ENCODE measurements at places on chromosomes 3 and 15. TPM values are rescaled to one million over a fixed set of nuclear protein-coding genes. Genes with fewer than 3 reads are reported as not detected.

The BUB1B gene
- total RNA-seq, result 1.3 TPM

The LSMEM2 gene
- total RNA-seq, result 6.6 TPM

The PAQR9 gene
- 9.5 TPM for total RNA-seq

The COL8A1 gene
- 19.4 TPM for total RNA-seq

The NAA80 gene
- total RNA-seq, result 5.8 TPM

The DNAH1 gene
- total RNA-seq, result 3.3 TPM

The PPP1R14D gene
- not detected for total RNA-seq

The U2SURP gene
- total RNA-seq, result 46.8 TPM

The GFM1 gene
- total RNA-seq, result 50.9 TPM

The SLC24A5 gene
- total RNA-seq, result not detected

The ISLR2 gene
- total RNA-seq, result 1.9 TPM

The ULK4 gene
- 12.7 TPM for total RNA-seq

DNA sequence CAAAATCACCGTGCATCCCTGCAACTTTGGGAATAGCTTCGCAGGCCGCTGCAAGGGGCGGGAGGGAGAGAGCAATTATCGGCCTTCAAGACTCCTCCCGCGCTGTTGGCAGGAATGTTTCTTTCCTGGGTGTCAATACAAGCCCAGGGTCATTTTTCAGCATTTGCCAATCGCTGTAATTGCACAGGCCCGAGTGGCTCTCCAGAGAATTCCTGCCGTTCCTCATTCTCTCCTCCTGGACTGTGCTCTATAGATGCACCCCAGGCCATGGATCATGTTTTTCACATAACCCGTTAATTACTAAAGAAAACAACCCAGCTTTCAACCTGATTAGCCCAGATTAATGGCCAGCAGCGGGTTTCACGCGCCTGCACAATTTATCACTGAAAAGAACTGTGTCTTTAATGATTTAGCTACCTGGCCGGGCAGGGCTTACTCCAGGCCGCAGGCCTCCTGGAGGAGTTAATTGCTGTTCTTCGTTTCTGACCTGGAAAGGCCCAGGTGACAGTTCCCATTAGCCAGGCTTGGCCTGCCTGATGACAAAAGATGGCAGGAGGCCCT is 144.3 kb downstream of the OPA1 start:
- no peak for DNase-seq

GRCh38 chr3:181292984-181293383 is 303.4 kb upstream of the DNAJC19 start:
- no peak for DNase-seq

- peak; percentile 32 for DNase-seq
These were observed 23.1 kb downstream of the B3GALNT1 start for GRCh38 chr3:161082063-161082462.

DNA sequence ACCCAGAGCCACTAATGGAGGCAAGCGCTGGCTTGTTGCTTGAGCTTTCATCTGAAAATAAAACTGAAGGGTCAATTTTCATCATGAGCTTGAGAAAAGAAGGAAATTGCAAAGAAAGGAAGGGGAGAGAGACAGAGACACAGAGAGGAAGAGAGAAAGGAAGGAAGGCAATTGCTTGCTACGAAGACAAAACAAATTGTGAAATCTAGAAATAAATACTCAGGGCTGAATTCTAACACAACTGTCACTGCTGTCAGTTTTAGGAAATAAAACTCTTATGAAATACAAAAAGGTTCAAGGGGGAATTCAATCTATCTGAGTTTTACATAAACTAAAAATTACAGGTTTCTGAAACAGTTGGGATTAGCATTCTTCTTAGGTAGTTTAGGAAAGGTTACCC is 36.7 kb downstream of the FOXP1 start:
- no peak for DNase-seq

GRCh38 chr3:46852334-46852720 is 10.9 kb downstream of the MYL3 start:
- DNase-seq, result no peak

- no peak for DNase-seq
These were observed 109.5 kb upstream of the KCNAB1 start for GRCh38 chr3:156010829-156011228.

DNA sequence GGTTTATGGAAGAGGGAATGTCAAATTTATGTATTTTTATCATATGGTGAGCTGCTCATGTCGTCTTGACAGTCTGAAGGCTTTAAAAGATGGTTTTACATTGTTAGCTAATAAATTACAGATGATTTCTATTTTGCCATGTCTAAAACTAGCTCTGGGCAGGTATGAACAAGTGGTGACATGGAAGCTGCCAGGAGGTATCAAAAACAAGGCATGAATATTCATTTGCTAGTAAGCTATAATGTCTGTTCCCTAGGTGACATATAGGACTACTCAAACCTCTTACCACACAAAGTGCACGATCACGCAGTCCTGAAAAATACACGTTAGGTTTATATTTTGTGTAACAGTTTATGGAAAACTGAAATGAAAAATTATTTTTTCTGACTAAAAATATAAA is 34.8 kb downstream of the ST3GAL6 start:
- DNase-seq, result no peak

- DNase-seq, result peak; percentile 77
These were observed 587 bp downstream of the PIGX start for GRCh38 chr3:196712514-196713413.

DNA sequence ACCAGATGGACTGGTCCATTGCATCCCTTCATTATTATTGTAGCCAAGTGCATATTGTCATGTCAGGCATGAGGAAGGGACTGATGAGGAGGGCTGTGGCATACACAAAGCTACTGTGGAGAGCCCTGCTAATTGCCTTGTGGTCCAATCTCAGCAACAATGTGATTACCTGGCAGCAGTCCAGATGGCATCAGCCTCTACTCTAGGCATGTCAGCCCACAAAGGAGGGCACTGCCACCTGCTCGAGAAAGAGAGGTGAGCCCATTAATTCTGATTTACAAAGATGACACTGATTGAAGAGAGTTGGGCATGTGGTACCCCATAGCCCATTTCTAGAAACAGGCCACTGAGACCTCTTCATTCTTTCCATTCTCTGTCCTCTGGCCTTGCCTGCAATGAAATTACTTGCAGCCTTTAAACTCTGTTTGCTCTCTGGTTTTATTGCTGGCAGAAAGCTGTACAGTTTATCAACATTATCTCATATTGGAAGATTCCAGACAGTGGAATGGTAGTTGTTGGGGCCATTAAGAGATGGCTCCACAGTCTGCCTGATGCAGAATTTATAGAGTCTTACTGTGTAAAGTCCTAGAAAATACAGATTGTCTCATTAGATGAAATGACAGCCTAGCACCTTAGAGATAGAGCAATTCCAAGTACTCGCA is 307.7 kb downstream of the ARPP21 start:
- DNase-seq, result no peak

GRCh38 chr3:112376241-112376911 is 43.4 kb downstream of the CD200 start:
- DNase-seq, result no peak

GRCh38 chr15:69613988-69614387 is 161.4 kb downstream of the RPLP1 start:
- DNase-seq, result no peak

DNA sequence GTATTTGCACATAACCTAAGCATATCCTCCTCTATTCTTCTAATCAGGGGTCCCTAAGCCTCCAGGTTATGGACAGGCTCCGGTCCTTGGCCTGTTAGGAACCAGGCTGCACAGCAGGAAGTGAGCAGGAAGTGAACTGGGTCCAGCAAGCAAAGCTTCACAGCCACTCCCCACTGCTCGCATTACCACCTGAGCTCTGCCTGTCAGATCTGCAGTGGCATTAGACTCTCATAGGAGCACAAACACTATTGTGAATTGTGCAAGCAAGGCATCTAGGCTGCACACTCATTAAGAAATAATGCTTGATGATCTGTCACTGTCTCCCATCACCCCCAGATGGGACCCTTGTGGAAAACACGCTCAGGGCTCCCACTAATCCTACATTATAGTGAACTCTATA is 9.8 kb downstream of the MSL2 start:
- DNase-seq, result no peak

GRCh38 chr3:143352850-143353550 is 233.4 kb downstream of the CHST2 start:
- DNase-seq, result no peak

GRCh38 chr15:59524331-59524731 is 86.3 kb downstream of the FAM81A start:
- no peak for DNase-seq

GRCh38 chr3:152105446-152105845 is 163.3 kb upstream of the MBNL1 start:
- no peak for DNase-seq

GRCh38 chr15:63405159-63405558 is 23.5 kb upstream of the CA12 start:
- DNase-seq, result no peak

GRCh38 chr15:42118650-42119445 is 24.5 kb upstream of the PLA2G4D start:
- no peak for DNase-seq

DNA sequence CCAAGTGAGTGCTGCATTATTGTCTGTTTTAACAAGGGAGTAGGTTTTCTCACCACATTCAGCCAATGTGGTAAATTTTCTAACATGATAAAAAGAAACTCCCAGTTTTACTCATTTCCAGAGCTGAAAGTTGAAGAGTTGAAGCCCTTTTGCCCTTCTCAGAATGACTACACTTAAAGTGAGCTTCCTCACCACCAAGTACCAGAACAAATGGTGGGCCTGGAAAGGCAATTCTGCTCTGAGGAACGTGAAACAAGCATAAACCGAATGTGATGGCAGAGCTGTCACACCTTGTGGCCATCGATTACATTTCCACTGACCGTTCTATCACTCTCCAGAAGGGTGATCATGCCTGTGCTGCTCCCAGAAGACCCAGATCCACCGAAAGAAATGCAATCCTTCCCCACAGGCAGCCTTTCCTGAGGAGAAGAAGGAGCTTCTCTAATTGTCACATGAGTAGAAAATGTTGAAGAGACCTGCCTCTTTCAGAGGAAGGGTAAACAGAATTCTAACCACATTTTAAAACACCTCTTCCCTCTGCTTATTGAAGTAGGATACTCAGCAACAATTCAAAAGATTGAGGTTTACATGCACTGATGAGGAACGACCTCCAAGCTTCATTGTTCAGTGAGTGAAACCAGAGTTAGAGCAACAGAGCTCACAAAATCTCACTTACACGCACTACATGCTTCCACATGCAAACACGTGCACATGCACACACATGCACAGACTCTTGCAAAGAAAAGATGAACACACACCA is 21.4 kb upstream of the CCR9 start:
- no peak for DNase-seq

DNA sequence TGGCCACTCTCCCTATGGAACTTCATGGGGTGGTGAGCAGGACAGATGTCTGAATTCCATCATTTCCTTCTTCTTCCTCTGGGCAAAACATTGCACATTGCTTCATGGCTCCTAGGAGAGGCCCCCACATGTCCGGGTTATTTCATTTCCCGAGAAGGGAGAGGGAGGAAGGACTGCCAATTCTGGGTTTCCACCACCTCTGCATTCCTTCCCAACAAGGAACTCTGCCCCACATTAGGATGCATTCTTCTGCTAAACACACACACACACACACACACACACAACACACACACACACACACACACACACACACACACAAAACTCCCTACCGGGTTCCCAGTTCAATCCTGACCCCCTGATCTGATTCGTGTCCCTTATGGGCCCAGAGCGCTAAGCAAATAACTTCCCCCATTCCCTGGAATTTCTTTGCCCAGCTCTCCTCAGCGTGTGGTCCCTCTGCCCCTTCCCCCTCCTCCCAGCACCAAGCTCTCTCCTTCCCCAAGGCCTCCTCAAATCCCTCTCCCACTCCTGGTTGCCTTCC is 1.9 kb downstream of the RHO start:
- no peak for DNase-seq

GRCh38 chr3:127675651-127676391 is 3.1 kb downstream of the ABTB1 start:
- no peak for DNase-seq

- no peak for DNase-seq
These were observed 24.6 kb upstream of the SH3GL3 start for GRCh38 chr15:83422541-83422940.

DNA sequence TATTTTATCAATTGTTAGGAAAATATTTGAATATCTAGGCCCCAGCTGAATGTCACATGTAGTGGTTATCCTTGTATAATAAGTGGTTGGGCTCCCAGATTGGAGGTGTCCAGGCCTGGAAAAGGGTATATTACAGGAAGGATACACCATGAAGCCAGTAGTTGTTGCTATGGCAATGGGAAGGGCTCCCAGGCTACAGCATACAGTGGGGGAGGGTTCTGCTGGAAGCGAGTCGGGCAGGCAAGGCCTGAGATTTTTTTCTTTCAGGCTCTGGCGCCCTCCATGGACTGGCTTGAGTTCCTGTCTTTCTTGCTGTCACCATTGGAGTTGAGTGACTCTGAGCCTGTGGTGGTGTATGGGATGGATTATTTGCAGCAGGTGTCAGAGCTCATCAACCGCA is 8.9 kb downstream of the ECE2 start:
- DNase-seq, result peak; percentile 72
